ENCODE measurements at places on chromosomes 7 and 10.

DNA sequence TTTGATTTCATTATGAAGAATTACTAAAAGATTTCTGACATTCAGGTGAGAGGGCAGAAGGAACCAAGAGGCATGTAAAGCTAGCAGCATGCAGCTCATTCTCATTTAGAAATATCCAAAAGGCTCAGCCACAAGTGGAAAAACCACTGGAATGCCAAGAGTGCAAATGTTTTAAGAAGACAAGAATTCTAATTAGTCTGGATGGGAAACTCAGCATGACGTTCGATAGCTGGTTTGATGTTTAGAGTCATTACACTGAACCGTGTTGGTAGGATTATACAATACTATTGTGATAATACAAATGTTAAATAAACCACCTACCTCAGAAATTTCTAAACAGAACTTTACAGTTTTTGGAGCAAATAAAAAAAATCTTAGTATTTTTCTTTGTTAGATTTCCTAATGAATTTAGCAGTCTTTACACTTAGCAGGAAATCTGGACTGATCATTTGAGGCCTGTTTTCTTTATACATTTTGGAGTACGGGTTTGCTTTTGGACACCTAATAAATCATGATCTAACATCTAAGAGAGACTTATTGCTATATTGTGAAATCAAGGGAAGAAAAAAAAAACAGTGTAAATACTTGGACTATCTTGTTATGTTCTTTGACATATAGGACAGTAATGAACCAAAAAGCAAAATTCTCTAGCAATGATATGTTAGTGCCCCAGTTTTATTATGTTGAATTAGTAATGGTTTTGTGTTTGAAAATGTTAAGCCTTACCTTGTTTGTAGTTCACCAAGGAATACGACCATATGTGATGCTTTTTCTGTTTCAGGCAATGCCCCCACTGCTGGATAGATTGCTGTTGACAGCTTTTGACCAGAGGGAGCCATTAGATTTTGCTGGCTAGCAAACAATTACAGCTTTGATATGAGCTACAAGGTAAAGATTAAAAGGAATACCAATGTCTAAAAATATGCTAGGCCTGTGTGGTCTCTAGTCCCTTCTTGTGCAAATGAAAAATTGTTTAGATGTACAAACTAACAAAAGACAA is 354.1 kb upstream of the SEMA3A start:
- no peak for DNase-seq

GRCh38 chr7:27606270-27607209 is 56.1 kb downstream of the HIBADH start:
- no peak for DNase-seq

DNA sequence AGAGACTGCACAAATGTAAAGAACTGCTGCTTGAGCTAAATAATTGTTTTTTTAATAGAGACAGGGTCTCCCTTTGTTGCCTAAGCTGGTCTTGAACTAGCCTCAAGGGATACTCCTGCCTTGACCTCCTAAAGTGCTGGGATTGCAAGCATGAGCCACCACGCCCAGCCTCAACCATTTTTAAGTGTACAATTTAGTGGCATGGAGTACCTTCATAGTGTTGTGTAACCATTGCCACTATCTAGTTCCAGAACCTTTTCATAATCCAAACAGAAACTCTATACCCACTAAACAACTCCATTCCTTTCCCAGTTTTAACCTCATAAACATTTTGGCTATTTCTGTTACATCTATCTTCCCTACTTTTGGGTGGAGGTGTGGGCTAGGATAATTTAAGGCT is 6.7 kb downstream of the EIF4H start:
- DNase-seq = no peak

DNA sequence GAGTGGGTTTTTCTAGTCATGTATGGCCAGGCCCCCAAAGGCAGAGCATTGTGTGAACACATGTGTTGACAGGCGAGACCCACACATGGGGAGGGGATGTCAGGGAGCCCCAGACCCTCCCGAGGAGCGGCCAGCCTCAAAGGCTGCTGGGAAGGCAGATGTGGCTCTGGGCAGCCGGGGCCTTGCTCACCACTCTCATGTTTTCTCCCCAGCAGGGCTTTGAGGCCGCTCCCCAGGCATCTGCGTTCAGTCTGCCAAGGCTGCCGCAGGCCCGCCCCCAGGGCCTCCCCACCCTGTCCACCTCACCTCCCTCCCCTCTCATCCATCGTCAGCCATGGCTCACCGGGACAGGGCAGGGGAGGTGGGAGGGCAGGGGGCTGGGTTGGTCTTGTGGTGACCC is 16.6 kb upstream of the VSIR start:
- no peak for DNase-seq

DNA sequence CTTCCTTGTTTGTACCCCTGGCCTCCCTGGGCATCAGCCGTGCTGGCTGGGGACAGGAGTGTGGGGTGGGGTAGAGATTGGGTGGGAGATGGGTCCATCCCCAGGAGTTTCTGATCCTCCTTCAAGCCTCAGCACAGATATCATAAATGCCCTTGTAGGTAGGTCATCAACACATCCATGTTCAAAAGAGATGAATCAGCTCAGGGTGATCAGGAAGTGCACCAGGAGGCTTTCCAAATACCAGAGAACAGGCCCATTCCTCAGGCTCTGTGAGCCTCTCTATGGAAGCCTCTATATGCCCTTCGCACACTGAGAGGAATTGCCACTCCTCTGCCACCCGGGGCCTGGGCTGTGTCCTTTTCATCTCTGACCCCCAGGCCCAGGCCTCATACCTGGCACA is 31.9 kb upstream of the ADCYAP1R1 start:
- DNase-seq = no peak

DNA sequence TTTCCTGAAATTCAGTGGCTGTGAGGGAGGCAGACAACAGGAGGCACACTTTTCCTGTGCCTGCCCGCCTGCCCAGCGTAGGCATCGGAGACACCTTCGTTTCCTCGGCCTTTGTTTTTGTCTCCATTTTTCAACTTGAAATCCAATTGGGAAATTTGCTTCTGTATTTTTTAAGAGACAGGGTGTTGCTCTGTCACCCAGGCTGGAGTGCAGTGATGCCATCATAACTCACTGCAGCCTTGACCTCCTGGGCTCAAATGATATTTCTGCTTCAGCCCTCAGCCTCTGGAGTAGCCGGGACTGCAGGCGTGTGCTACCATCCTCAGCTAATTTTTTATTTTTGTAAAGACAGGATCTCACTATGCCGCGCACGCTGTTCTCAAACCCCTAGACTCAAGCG is 116.8 kb downstream of the CYTH3 start:
- no peak for DNase-seq

DNA sequence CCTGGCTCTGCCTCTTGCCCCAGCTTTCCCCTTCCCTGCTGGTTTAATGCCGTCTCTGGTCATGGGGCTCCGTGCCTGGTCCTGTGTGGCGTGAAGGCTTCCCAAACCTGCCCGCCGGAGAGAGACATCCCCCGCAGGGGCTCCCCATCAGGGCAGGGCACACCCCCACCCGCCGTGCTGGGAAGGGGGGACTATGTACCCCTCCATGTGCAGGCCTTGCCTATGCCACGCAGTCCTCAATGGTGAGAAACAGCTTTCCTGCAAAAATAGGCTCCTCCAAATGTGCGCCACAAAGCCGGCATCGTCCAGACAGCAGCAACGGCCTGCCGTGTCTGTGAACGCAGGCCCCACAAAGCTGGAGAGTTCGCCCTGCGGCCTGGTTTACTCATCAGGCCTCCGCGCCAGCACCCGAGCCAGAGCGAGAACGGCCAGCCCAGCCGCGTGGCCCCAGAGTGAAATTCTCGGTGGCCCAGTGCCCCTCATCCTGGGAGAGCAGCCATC is 313.4 kb downstream of the DNAJB6 start:
- no peak for DNase-seq

GRCh38 chr7:138564365-138564764 is 104.3 kb downstream of the TRIM24 start:
- no peak for DNase-seq

DNA sequence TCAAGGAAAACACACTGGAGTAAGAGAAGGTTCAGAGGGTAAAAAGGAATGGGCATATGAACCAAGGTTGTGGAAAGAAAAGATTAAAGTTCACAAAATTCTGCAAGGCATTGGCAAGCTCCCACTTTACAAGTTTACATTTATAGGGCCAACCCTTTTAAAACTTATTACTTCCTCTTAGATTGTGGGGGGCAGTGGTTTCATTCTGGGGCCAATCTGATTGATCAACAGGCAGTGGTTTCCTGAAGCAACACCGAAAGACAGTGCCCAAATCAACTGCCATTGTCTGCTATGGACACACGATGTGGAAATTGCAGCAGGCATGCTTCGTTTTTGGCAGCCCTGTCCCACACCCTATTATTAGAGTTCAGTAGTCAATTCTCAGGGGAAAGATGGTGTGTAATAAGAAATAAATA is 154.0 kb downstream of the SGMS1 start:
- DNase-seq = no peak

DNA sequence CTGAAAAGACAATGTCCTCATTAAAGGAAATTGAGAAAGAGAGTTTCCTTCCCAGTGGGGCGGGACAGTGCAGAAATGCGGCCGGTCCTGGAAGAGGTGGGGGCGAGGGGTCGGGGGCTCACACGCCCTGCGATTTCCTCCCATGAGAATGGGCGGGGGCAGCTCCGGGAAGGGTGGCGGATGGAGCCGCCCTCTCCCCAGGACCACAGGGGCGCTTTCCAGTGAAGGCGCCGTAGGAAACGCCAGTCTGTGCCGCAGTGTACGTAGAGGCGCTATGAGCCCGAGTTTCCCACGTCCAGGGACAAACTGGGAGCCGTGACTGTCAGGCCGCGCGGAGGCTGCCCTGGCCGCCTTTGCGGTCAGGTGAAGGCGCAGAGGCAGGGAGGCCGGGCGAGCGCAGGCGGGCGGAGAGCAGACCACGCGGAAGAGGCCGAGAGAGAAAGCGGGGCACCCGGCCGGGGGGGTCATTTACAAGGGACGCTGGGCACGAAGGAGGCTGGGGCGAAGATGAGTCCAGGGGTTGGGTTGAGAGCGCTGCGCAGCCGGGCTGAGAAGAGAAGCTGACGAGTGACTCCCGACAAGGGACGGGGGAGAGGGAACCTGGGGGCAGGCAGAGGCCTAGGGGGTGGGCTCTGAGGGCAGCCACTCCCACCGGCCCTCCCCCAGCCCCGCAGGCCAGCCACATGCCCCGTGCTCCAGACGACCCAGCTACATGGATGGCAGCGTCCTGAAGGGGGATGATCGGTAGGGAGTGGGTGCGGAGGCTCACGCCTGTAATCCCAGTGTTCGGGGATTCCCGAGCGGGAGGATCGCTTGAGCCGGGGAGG is 45.0 kb downstream of the ALOX5 start:
- peak; percentile 47 for DNase-seq

- DNase-seq = no peak
Observed at GRCh38 chr10:78672918-78673317, 395.8 kb upstream of the ZMIZ1 start.

DNA sequence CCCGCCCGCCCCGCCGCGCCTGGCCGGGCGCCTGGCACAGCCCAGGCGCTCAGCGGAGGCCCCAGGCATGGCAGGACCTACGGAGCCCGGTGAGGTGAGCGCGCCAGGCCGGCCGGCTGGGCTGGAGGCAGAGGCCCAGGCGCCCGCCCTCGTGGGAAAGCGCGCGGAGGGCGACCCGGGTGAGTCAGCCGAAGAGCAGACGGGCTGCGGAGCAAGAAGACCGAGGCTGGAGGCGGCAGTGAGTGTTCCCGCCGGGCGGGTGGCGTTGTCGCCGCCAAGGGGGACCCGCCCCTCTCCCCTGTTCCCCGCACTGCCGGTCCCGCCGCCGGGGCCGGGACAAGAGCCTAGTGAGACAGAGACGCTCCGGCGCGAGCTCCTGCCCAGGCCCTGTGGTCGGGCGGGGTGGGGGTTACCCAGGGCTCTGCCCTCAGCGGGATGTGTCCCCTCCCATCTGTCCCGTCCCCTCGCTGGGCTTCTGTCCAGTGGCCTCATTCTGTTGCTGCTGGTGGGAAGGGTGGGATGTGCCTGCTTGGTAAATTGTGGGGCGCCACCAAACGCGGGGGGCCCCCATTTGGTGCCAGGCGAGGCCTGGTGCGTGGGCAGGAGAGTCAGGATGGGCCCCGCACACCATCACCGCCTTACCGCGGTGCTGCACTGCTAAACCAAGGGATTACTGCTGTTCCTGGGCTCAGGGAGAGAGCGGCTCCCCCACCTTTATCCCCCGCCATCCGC is 17.0 kb upstream of the NODAL start:
- DNase-seq = peak; percentile 67

- DNase-seq = no peak
Observed at GRCh38 chr7:158731761-158732160, 27.2 kb upstream of the NCAPG2 start.

GRCh38 chr7:37694208-37695094 is 10.9 kb downstream of the GPR141 start:
- no peak for DNase-seq

DNA sequence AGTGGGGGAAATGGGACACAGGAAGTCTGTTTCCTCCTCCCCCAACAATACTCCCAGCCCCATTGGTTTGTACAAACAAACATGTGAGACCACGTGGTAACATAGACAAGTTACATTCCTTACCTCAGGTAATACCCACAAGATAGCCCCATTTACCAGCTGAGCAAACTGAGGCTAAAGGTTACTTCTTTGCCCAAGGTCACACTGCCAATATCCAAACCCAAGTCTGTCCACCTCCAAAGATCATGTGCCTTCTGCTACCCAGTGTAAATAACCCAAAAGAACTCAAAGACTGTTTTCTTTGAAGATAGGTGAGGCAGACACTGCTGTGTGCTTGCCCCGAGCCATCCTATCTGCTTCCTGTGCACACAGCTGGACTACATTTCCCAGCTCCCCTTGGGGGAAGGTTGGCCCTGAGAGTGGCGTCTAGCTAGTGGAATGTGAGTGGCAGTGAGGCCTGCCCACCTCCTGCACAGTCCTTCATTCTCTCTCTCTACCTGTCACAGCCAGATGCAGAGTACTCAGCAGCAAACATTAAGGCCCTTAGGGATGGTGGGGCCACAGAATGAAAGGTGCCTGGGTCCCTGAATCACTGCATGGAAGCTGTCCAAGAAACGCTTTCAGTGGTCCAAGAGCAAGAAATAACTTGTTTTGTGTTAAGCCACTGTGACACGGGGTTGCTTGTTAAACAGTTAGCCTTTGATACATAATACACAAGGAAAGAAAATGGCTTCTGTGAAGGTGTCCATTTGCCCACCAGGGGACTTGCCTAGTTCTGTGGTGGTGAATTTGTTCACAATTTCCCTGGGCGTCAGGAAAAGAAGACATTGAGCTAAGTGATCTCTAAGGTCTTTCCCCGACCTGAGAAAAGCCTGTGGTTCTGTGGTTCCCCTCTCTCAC is 257.7 kb upstream of the NFE2L3 start:
- peak; percentile 13 for DNase-seq

- no peak for DNase-seq
Observed at GRCh38 chr7:130384371-130384801, 4.1 kb downstream of the CPA1 start.
